ENCODE measurements at places on chromosomes 11 and 22.

DNA sequence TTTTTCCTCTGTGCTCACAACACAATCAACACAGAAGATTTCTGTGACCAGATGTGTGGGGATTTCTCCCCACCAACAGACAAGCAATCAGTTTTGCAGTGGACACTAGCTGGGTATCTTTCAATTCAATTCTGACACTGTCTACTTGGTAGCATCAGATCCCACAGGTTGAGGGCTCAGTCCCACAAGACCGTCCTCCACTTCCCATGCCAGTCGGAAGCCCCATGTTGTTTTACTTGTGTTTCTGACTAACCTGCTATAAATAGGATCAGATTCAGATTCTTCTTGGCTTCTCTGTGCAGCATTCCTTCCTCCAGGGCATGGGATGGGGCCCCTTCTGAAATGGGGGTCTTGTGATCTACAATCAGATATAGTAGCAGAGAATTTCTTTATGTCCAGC lies 19.6 kb downstream of the ACER3 start:
- no peak for DNase-seq

- DNase-seq: no peak
Measured at GRCh38 chr11:11808992-11809615, 32.7 kb upstream of the USP47 start.

DNA sequence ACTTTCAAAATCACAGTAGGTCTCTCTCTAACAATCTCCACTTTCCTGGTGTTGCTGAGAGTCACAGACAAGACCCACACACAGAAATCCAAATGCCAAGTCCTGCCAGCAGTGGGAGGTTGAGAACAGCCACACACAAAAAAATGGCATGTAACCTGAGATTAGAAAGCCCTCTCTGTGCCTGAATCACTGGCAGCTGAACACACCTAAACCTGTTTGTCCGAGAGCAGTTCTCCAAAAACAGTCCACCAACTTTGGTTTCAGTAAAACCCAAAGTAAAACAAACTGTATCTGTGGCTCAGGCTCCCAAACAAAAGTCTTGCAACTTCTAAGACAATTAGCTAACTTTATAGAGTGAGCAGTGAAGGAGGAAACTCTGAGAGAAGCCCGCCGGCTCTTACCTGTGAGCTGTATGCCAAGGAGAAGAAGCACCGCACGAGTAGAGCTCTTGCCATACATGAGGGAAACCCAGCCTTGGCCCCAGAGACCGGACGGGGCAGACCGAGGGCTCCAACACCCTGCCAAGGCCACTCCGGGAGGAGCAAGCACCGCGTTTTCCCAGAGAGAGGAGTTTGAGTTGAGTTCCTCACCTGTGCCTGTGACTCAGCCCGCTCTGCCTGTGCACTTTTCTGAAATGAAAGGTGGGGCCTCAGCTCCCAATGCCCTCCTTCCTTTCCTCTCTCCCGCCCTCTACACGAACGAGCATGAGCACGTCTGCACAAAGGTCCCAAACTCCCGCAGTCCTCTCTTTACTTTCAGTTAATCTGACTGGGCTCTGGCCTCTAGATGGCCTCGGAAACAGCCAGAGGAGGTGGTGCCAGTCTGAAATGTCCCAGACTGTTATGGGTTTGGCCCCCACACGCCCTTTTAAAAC lies at the start of gene MPZL2:
Gene MPZL2 (minus strand): TSS at position 603 of the 874 bp plus-strand sequence. CDS start 144 bp downstream, at position 459.
- no peak for DNase-seq

- DNase-seq: no peak
Measured at GRCh38 chr22:38456841-38457699, 2.1 kb upstream of the KCNJ4 start.

All from cortex of kidney (tissue), 1 donor.